ENCODE measurements at places on chromosomes 5 and 9. TPM values are rescaled to one million over a fixed set of nuclear protein-coding genes. Genes with fewer than 3 reads are reported as not detected.

GRCh38 chr5:31886206-31886605 lies 247.3 kb downstream of the PDZD2 start:
- DNase-seq: no peak

DNA sequence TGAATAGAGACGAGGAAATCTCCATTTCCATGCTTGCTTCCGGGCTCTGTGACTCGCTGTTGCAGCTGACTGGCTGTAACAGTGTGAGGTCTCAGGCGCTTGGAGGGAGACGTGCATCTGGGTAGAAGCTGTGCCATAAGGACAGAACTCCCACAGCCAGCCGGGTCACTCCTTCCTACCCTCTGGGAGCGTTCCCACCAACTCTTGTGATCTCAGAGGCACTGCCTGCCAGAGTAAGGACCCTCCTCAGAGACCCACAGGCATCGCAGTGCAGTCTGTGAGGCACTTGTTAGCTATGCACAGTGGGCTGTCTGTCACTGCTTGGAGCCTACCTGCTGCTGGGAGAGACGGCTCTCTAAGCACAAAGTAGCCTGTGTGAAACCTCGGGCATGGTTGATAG lies 203.4 kb upstream of the SEMA6A start:
- no peak for DNase-seq

GRCh38 chr5:120101771-120102170 lies 362.3 kb upstream of the PRR16 start:
- no peak for DNase-seq

DNA sequence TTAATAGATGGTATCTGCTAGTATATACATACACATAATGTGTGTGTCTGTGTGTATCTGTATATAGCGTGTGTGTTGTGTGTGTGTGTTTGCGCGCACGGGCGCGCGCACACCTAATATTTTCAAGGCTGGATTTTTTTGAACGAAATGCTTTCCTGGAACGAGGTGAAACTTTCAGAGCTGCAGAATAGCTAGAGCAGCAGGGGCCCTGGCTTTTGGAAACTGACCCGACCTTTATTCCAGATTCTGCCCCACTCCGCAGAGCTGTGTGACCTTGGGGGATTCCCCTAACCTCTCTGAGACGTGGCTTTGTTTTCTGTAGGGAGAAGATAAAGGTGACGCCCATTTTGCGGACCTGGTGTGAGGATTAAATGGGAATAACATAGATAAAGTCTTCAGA lies 757 bp downstream of the FXN start:
- no peak for DNase-seq

The LRRC70 gene
- 9.6 TPM for total RNA-seq

The GARIN3 gene
- not detected for total RNA-seq
